ENCODE measurements at places on chromosomes 7 and 10. TPM values are rescaled to one million over a fixed set of nuclear protein-coding genes. Genes with fewer than 3 reads are reported as not detected.

DNA sequence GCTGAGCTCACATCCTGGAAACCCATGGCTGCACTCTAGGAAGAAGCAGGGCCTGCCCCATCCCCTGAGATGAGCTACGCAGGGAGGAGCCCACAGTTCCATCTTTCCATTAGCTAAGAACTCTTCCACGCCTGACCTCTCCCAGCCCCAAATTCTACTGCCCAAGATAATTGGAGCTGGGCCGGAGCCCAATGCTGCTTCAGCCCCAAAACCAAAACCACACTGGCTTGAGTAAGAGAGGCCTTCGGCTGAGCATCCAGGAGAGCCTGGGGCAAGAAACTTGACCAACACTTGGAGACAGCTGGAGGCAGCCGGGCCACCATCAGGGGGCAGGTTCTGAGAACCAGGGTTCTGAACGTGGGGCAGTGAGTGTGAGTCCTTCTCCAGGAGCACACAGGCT lies 116.1 kb upstream of the ZMIZ1 start:
- peaks cover 8% of the 10 kb centered on the region for H3K4me1 ChIP-seq
- no peak overlapping the region for H3K4me3 ChIP-seq
- no peak for DNase-seq

- H3K27me3 ChIP-seq, result peaks cover 13% of the 10 kb centered on the region
- no peaks in the 10 kb centered on the region for H3K4me1 ChIP-seq
- no peak for DNase-seq
- no peak overlapping the region for H3K4me3 ChIP-seq
- no peak overlapping the region for H3K27ac ChIP-seq
These were observed 113.2 kb upstream of the GPR26 start for GRCh38 chr10:123552760-123553554.

GRCh38 chr7:26485367-26485934 lies 193.8 kb downstream of the SNX10 start:
- peaks cover 15% of the 10 kb centered on the region for H3K27me3 ChIP-seq
- H3K27ac ChIP-seq, result no peak overlapping the region
- no peaks in the 10 kb centered on the region for H3K4me1 ChIP-seq
- H3K36me3 ChIP-seq, result no peaks in the 10 kb centered on the region
- DNase-seq, result no peak
- no peak overlapping the region for H3K4me3 ChIP-seq

DNA sequence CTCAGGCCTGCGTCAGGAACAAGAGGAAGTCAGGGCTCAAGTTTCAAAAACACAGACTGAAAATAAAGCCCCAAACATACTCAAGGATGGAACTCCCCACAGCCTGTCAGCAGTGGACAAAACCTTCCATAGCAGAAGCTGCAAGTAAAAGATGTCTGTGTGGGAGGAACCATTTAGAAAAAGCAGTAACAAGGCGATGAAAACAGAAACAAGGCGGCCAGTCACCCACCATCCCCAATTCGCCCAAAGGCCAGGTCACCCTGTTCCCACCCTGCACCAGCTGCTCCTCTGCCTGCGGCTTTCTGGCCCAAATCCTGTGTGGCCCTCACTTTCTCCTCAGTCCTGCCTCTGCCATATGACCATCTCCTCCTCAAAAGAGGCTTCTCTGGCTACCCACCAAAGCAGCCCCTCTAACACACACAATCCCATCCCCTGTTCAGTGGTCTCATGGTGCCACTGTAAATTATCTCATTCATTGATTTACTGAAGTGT lies 27.8 kb downstream of the KCNMA1 start:
- H3K4me1 ChIP-seq, result peaks cover 41% of the 10 kb centered on the region
- H3K4me3 ChIP-seq, result no peak overlapping the region
- no peaks in the 10 kb centered on the region for H3K36me3 ChIP-seq
- DNase-seq, result no peak

DNA sequence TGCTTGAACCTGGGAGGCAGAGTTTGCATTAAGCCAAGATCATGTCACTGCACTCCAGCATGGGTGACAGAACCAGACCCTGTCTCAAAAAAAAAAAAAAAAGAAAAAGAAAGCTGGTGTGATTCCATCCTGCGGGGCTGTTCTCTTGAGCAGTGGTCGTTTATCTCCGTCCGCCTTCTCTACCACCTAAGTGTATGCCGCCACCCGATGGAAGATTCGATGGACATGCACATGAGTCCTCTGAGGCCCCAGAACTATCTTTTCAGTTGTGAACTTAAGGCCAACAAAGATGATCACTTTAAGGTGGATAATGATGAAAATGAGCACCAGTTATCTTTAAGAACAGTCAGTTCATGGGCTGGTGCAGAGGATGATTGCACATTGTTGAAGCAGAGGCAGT lies 65.7 kb downstream of the ABRAXAS2 start:
- H3K27me3 ChIP-seq, result no peaks in the 10 kb centered on the region
- DNase-seq, result no peak

DNA sequence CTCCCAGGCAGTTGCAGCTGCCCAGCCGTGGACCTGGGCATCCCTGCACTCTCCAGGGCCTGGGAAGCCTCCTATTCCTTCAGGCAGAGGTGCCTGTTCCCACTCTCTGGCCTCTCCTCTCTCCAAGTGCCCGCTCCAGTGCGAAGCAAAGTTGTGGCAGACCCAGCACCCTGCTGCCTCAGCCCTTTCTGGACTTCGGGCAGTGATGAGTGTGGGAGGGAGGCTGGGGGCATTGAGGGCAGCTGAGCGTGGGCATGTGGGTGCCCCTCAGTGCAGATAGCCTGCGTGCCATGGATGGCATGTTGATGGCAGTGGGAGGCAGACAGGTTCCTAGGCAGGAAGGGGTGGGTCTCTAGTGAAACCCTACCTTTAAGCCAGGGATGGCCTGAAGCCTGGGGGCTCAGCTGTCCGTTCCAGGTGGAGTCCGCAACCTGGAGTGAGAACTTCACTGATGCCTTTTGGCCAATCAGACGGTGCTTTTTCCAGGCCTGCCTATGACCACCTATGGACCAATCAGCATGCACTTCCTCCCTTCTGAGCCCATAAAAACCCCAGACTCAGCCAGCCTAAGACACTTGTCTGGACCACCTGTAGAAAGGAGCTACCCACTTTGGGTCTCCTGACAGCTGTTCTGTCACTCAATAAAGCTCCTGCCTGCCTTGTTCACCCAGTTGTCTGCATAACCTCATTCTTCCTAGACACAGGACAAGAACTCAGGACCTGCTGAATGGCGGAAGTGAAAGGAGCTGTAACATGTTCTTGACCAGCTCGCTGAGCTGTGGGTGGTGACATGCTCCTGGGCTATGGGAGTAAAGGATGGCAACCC lies 26.1 kb downstream of the SVIL start:
- H3K4me1 ChIP-seq, result peaks cover 24% of the 10 kb centered on the region
- H3K27ac ChIP-seq, result no peak overlapping the region
- no peaks in the 10 kb centered on the region for H3K27me3 ChIP-seq
- no peak overlapping the region for H3K4me3 ChIP-seq
- DNase-seq, result no peak

DNA sequence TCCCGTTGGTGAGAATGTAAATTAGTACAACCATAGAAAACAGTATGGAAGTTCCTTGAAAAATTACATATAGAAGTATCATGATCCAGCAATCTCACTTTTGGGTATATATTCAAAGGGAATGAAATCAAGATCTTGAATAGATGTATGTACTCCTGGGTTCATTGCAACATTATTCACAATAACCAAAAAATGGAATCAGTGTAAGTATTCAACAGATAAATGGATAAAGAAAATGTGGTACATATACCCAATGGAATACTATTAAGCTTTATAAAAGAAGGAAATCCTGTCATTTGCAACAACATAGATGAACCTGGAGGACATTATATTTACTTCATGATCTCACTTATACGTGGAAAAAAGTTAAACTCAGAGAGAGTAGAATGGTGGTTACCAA lies 86.8 kb downstream of the TRIM24 start:
- no peak for DNase-seq
- H3K36me3 ChIP-seq, result peaks cover 34% of the 10 kb centered on the region
- H3K27me3 ChIP-seq, result no peaks in the 10 kb centered on the region
- H3K4me3 ChIP-seq, result no peak overlapping the region
- no peak overlapping the region for H3K27ac ChIP-seq
- H3K4me1 ChIP-seq, result peaks cover 8% of the 10 kb centered on the region

DNA sequence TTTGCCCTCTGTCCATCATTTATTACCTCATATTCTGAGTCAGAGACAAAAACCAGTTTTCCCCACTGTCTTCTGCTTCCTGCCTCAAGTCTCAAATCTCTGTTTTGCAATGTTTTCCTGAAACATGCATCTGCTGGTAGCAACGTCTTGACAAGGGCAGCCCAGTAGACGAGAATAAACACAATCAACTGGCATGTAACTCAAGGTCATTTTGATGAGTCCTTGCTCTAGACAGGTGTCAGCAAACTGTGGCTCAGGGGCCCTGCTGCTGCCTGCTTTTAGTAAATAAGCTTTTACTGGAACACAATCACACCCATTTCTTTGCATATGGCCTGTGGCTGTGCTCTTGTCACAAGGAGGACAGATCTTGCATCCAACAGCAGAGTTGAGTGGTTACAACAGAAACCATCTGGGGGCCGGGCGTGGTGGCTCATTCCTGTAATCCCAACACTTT lies 59.8 kb downstream of the ITIH5 start:
- H3K27me3 ChIP-seq, result no peaks in the 10 kb centered on the region
- H3K36me3 ChIP-seq, result no peaks in the 10 kb centered on the region
- DNase-seq, result no peak
- H3K4me3 ChIP-seq, result no peak overlapping the region
- peaks cover 34% of the 10 kb centered on the region for H3K4me1 ChIP-seq

DNA sequence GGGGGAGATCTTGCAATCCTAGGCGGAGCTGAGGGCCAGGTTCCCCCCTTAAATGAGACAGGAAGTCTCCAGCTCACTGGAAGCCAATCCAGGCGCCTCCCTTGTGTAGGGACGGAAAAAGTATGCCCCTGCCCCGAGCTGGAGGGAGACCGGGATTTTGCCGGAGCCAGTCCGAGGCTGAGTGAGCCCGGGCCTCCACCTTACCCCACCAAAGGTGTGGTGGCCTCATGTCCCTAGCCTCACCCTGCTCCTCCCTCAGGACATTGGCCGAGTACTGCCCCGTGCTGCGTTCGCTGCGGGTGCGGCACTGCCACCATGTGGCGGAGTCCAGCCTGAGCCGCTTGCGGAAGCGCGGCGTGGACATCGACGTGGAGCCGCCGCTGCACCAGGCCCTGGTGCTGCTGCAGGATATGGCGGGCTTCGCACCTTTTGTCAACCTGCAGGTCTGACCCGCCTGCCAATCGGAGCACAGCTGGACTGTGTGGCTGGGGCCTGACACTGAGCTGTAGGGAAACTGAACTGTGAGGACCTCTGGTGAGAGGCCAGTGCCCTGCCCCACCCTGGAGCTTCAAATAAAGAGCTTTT lies 2.0 kb downstream of the FBXL15 start:
- peak overlapping the region; percentile 70 for H3K27ac ChIP-seq
- H3K36me3 ChIP-seq, result peaks cover 1% of the 10 kb centered on the region
- peaks cover 9% of the 10 kb centered on the region for H3K27me3 ChIP-seq
- H3K4me1 ChIP-seq, result peaks cover 33% of the 10 kb centered on the region

DNA sequence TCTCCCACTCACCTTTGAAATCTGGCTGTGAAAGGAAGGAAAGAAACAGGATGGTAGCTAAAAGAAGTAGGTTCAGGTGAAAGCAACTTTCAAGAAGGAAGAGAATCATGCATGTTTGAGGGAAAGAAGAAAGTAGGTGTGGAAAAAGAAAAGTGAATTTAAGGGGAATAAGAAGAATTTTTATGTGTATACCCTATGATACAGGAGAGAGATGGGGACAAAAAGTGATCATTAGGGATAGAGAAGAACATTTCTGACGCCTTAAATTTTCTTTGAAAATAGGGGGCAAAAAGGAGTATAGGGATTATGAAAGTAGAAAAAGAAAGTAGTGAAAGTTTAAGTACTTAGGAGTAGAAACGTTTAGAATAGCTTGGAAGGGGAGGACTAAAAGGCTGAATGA lies 15.2 kb downstream of the KRIT1 start:
- no peak for DNase-seq
- peaks cover 36% of the 10 kb centered on the region for H3K36me3 ChIP-seq
- H3K27me3 ChIP-seq, result no peaks in the 10 kb centered on the region

DNA sequence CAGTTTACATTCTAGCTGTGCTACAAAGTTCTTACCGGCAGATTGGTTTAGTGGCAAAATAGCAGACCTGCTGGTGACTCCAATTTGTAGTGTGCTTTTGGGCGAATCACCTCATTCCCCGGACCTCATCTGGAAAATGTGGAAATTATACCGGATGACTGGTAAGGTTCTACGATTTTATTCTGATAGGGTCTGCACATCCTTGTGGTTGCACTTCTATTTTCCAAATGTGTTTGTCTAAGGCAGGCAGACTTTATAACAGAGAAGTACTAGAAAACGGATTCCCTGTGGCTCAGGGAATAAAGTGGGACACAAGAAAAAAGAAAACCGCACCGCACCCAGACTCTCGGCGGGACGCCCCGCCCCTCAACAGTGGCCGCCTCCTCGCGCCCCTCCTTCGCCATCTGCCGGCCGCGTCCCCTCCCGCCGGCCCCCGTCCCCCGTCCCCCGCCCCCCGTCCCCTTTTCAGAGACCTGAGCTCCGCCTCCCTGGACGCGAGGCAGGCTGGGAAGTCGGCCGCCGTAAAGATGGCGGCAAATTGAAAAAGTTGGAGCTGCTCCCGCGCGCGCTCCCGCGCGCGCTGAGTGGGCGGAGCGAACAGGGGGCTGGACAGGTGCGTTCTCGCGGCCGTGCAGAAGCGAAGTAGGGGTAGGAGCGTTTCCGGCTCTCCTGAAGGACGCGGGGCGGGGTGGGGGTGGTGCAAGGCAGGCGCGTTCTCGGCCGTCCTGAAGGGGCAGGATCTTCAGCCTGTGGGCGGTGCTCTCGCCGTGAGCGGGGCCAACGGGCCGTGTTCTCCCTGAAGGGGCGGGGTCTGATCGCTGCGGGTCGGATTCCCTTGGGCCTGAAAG lies 532 bp upstream of the CCM2 start:
- no peaks in the 10 kb centered on the region for H3K27me3 ChIP-seq
- H3K27ac ChIP-seq, result peak overlapping the region; percentile 95
- H3K4me1 ChIP-seq, result peaks cover 16% of the 10 kb centered on the region
- peak; percentile 100 for DNase-seq
- H3K4me3 ChIP-seq, result peak overlapping the region; percentile 90

DNA sequence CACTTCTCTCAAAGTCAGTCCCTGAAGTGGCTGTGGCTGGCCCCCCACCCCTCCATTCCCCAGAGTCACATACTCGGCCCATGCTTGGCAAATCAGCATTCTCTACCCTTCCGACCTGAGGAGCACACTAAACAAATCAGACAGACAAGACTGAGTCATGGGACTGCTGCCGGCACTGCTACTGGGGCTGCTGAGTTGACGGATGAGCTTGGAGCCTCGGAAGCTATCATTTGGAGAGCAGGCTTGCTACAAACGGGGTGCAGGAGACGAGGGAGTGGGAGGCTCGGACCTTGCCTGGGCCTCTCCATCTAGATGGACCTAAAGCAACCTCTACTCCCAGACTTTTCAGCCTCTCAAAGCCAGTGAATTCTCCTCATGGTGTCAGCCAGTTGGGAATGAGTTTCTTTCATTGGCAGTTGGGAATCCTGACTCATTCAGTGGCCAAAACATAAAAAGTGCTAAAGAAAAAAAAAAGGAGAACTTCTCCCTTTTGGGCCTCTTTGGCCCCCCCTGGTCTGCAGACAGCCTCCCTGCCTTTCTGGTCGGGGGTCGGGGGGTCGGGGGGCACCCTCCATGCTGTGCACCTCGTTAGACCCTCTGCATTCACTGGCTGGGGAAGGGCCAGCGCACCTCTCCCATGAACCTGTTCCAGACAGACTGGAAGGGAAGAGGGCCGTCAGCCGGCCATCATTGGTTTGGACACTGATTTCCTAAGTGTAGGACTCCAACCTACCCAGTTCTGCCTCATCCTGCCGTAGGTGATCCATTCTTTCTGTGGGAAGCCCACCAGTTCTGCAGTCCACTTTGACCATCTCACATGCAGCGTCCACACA lies 52.3 kb upstream of the COL13A1 start:
- no peaks in the 10 kb centered on the region for H3K36me3 ChIP-seq
- no peaks in the 10 kb centered on the region for H3K27me3 ChIP-seq
- peak; percentile 81 for DNase-seq
- H3K27ac ChIP-seq, result no peak overlapping the region
- H3K4me3 ChIP-seq, result no peak overlapping the region

STK31 gene
- total RNA-seq, result 0.13 TPM

LRRTM3 gene
- 0.15 TPM for total RNA-seq

CAMK2B gene
- 0.27 TPM for total RNA-seq

PIK3CG gene
- not detected for total RNA-seq
